ENCODE measurements at places on chromosomes 11 and 22.

- no peak for DNase-seq
Measured at GRCh38 chr11:114149689-114150407, 90.3 kb downstream of the ZBTB16 start.

- DNase-seq: no peak
Measured at GRCh38 chr11:21650961-21651360, 541.9 kb upstream of the ANO5 start.

DNA sequence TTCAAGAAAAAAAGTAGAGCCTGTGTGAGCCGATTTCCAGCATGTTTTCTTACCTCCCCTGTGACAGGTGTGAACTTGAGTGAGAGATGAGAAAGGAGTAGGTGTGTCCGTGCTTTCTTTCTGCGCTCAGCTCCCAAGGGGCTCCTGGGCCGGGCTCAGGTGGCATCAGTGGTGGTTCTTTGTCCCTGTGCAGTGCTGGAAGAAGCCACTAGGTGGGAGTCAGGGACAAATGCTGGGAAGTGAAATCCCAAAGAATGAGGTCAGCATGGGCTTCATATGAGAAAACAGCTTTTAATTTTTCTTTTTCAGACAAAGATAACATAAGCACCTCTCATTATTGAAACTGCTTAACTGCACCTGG is 57.8 kb downstream of the PPFIBP2 start:
- no peak for DNase-seq

- DNase-seq: no peak
Measured at GRCh38 chr11:8288166-8288772, 24.6 kb upstream of the LMO1 start.

DNA sequence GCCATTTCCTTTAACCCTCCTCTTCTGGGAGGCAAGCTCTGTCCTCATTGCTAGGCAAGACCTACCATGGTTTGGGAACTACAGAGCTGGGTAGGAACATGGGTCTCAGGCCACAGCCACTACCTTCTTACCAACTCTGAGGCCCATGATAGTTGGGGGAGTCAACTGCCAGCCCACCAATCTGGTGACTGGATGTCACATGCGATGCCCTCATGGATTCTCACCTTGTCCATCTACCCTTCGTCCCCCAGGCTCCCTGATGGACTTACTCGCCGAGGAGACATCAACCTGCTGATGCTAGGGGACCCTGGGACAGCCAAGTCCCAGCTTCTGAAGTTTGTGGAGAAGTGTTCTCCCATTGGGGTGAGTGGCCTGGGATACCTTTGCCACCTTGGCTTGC is 13.7 kb downstream of the MCM5 start:
- DNase-seq: no peak

- DNase-seq: peak; percentile 37
Measured at GRCh38 chr11:2474059-2474901, 29.5 kb downstream of the KCNQ1 start.

GRCh38 chr11:84906995-84907394 is 720.1 kb downstream of the DLG2 start:
- no peak for DNase-seq

DNA sequence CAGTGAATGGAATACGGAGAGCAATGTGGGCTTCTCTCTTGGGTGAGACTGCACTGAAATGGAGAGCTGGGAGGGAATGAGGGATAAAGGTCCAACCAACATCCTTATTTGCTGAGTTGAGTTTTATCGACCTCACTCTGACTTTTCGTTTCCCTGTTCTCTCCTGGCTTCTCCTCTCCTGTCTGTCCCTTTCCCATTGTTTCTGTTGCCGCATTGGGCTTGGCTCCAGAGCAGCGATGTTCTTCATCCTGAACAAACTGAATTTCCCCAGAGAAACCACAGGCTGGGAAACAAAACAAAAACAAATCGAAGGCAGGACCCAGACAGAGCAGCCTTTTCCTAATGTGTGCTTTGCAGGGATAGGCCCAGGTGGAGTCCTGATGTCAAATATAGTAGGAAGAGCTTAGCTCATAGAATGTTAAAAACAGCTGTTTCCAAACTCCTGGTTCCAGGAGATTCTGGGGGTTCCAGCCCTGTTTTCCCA is 30.0 kb downstream of the MOV10L1 start:
- DNase-seq: no peak

DNA sequence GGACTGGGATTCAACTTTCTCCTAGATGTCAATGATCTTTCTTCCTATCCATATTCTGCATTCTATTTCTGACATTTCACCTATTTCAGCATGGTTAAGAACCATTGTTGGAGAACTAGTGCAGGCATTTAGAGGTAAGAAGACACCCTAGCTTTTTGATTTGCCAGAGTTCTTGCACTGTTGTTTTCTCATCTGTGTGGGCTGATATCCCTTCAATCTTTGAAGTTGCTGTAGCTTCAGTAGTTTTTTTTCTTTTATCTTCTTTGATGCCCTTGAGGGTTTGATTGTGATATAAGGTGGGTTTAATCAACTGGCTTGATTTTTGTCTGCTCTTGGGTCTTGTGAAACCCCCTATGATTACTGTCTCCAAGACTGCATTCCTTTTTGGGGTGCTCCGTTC is 502.1 kb downstream of the ETS1 start:
- no peak for DNase-seq

- DNase-seq: no peak
Measured at GRCh38 chr11:76674517-76675400, 4.2 kb upstream of the LRRC32 start.
